ENCODE measurements at places on chromosomes 6 and 20.
A peak's percentile ranks its signal among the peaks of the same experiment; 100 is the strongest.

GRCh38 chr6:20153194-20153593 is 59.1 kb downstream of the MBOAT1 start:
- DNase-seq: no peak

GRCh38 chr6:138509371-138509770 is 10.1 kb upstream of the NHSL1 start:
- DNase-seq: peak; percentile 11

DNA sequence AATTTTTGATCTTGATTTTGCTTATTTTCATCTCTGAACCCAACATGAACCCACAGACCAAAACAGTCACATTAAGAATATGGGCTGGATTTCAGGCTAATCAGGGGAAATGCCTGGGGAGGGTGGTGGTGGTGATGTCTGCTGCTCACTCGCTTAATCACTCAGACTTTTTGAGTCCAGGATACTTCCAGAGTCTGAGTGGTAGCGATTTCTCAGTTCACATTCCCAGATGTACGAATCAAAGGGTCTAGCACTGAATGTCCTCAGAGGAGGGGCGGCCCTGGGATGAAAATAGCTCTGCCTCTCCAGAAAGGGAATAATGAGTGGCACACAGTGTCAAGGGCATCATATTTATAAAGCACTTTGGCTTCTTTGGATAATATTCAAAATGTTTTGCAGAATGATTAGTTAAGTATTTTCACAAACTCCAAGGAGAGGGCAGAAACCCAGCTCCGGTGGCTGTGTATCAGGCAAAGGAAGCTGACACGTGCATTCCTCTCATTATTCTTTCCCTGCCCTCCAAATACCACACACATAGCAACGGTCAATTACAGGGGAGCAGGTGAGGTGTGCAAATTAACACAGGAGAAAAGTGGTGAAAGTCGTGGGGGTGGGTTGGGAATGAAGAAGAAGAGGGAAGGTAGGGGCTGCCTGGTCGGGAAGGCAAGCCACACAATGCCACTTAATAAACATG is 345.2 kb upstream of the RSPO3 start:
- DNase-seq: no peak

GRCh38 chr6:93749930-93750329 is 330.6 kb upstream of the EPHA7 start:
- DNase-seq: no peak

DNA sequence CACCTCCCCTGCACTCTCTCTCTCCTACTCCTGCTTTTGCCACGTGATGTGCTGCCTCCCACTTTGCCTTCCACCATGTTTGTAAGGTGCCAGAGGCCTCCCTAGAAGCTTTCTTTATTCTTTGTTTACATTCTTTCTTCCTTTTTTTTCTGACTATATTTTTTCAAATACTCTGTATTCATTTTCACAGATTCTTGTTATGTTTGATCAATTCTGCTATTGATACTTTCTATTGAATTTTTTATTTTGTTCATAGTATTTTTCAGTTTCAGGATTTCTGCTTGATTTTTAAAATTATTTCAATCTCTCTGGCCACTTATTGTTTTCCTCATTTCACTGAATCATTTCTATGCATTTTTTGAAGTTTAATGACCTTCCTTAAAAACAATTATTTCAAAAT is 801.8 kb downstream of the GRIK2 start:
- DNase-seq: no peak

DNA sequence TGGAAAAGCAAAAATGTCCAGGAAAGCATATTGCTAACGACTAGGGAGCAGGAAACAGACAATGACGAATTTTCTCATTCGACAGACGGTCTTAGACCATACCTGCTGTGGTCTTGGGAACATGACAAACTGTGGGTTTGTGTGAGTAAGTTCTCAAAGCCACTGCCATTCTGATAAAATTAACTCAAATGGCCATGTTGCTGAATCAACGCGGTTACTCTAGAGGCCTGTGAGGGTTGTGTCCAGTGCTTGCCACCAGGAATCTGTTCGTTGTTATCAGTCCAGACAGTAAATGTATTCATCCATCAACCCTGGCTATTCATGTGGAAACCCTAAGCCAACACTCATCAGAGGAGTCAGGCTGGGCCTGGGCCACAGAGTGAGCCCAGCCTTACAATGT is 124.3 kb downstream of the MYLK4 start:
- DNase-seq: no peak

DNA sequence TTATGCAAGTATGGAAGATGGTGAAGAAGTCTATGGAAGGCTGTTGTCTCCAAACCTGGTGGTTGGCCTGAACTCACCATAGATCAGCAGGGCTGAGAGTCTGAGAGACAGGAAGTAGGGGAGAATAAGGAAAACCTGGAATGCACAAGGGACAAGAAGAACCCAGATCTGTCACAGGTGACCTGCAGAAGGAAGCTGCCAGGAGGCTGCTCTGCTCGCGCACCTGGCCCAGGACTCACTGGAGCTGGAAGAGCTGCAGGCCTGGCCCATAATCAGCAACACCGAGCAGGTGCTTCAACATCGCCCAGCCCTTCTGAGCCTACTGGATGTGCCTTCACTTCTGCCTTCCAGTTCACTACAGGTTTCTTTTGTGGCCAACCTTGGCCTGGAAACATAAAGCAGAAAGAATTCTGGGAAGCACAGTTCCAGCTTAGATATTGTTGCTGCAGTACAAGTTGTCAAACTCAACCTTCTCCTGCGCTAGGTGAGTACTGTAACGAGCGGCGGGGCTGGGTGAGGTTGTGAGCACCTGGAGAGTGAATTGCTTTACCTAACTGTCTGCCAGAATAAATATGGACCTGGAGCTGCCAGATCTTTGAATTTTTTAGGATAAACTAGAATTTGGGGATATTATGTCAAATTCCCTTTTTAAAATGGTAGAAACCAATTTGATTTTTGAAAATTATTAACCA is 82.4 kb downstream of the CDH26 start:
- no peak for DNase-seq

DNA sequence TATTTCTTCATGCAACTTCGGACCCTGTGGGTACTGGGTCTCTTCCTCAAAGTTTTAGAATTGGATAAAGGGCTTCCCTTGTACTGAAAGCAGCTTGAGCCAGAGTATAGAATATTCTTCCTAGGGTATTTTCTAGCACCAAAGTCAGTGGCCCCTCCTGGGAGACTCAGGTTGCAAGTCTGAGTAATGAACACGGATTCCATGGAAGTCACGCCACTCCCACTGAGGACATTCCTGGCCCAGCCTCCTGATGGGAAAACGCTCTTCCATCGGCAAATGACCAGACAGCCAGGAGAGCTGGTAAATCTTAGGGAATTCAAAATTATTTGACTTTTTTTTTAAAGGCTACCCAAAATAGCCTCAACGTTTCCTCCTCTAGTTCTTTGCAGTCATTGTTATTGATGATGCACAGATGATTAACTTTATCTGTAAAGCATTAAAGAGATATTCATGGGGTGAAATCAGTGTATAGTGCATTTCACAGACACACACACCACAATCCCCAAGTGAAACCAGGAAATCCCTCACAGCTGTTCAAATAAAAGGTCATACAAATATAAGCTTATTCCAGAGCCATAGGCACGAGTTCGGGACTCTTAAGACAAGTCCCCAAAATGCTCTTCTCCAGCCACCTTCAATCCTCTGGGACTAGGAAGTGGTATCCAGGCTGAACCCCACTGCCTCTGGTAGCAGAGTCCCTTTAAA is 248.8 kb downstream of the SOD2 start:
- no peak for DNase-seq

DNA sequence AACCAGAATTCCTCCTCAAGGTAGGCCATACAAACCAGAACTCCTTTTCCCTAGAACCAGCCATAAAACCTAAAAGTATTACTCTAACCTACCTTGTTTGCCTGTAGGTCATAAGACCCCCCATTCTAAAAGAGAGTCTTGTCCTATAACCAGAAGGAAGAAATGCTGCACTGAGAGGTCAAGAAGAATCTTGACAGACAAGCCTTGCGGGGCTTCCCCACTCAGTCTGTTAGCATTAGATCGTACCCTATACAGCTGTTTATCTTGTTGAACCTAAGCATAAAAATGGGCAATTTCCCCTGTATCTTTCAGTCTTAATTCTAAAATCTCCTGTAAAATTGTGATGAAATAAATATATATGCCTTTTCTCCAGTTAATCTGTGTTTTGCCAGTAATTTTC is 52.3 kb upstream of the HFE start:
- no peak for DNase-seq

GRCh38 chr20:24823176-24823784 is 125.8 kb upstream of the CST7 start:
- DNase-seq: no peak
